D341Med (cell line): ENCODE measurements at places on chromosomes 6 and 20.

- no peak for DNase-seq
These were observed 45.2 kb downstream of the HDGFL1 start for GRCh38 chr6:22614547-22614946.

GRCh38 chr6:13292774-13293173 is 35.6 kb downstream of the TBC1D7 start:
- no peak for DNase-seq

- no peak for DNase-seq
These were observed 27.9 kb upstream of the TBC1D7 start for GRCh38 chr6:13355999-13356785.

DNA sequence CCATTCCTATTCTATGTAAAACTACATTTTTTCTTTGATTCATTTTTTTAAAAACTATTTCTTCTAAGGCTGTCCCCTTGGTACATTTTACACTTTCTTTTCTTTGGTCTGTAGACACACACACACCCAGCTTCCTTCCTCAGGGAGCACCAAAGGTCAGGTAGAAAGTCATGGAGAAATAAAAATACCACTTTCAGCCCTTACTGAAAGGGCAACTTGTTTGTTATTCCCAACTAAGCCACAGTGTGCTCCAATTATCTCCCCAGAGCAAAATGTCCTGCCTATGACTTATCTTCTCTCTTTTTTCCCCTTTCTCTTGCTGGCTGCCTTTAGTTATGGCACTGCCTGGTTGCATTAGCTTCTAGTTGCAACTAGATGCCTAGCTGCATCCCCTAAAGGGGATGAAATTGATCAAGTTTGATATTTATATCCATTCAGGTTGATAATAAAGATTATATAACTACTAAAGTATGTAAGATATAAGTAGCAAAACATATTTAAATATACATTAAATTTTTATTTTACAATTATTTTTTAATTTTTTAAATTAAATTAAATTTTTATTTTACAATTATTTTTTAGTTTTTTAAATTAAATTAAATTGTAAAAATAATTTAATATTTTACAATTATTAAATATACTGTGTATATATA is 21.6 kb upstream of the LRRC1 start:
- no peak for DNase-seq

GRCh38 chr6:137875058-137875520 is 8.0 kb downstream of the TNFAIP3 start:
- DNase-seq = no peak

- DNase-seq = no peak
These were observed 79.0 kb downstream of the SAMD3 start for GRCh38 chr6:130143709-130144108.

DNA sequence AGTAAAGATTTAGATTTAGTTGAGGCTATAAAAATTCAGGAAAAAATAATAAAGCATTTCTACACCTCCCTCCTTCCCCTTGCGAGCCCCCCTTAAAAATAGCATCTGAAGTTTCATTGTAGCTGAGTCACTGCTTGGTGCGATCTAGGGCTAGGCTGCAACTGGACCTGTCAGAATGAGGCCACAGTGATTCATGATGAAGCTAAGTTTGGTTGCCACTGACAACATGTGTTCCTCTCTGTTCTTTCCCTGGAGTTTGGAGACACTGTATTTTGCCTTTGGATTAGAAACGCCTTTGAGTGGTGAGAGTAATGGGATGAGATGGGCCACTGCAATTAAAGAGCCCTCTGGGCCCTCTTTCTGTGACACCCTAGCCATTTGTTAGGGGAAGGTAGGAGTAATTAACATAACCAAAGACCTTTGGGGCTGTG is 334.1 kb downstream of the NRN1 start:
- no peak for DNase-seq

DNA sequence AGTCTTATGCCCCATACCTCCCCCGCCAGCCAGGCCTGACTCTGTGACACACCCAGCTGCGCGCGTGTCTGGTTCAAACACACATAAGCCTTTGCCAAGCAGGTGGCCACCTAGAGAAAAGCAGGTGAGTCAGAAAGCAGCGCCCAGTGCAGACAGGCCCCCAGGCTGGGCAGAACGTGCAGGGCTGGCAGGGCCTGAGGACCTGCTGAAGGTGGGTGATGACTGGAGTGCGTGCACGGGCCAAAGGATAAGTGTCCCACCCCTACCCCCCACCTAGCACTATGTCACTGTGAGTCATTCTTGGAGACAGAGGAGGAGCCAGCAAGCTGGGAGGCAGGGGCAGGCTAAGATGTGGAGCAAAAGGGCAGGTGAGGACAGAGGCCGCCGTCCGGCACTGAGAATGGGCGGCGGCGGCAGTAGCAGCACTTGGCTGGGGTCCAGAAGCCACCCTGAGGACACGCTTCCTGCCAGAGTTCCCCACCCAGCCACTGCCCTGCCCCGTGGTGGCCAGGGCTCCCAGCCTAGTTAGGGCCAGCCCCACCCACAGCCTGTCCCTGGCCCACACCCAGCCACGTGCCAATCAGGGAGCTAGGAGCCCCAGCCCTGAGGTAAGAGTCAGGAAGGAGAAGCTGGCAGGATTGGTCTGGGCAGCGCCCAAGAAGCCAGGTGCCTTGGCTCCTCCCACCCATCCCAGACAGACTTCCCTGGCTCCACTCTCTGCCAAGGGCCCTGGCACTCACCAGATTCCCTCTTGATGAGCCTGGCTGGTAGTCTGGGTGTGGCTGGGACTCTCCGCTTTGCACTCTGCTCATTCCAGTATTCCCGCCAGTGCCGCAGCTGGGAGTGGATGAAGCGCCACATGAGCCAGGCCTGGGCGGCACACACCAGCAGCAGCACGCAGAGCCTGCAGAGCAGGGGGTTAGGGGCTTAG is 72.7 kb downstream of the TRAM2 start:
- DNase-seq = peak; percentile 47

- DNase-seq = no peak
These were observed 52.6 kb upstream of the SYNJ2 start for GRCh38 chr6:157929076-157929475.

GRCh38 chr6:6863970-6864639 is 243.7 kb upstream of the RREB1 start:
- DNase-seq = no peak
